Stimulated activated CD4-positive, alpha-beta T cell treated with anti-CD3 and anti-CD28 coated beads, Interleukin-15, amount 100 ng/mL, for 24 hours (primary cell): ENCODE measurements at places on chromosomes 3 and 15.

- DNase-seq, result peak; percentile 24
Measured at GRCh38 chr15:85030301-85030929, 48.8 kb downstream of the PDE8A start.

DNA sequence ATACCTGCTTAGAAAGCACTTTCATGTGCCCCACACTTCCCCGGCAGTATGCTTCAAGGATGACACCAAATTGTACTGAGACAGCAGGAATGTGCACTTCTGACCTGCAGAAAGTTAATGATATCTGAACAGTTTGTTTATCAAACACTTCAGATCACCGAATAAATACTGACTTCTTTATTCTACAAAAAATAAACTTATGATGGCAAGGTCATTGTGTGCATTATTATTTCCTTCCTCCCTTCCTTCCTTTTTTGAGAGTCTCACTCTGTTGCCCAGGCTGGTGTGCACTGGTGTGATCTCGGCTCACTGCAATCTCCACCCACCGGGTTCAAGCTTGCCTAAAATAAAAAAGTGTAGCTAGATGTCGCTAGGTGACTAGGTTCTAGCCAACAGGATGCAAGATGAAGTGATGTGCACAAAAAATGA lies 80.3 kb downstream of the FAIM start:
- DNase-seq, result no peak

- DNase-seq, result no peak
Measured at GRCh38 chr15:39290711-39291435, 290.0 kb upstream of the THBS1 start.

DNA sequence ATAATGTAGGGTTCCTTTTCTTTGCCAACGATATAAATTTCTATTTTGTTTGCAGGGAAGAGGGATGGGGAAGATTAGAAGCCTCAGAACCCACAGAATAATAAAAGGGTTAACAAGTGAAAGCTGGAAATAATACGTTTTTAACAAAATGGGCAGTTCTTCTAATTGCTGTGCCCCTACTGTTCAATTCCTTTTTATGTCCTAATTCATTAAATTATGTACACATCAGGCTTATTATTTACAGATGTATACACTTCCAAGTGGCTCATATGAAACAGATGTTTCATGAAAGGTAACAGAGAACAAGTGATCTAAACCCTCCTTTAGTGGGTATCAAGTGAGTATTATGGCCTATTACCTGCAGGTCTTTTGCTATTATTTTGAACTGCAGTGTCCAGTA lies 16.2 kb downstream of the RARB start:
- no peak for DNase-seq

DNA sequence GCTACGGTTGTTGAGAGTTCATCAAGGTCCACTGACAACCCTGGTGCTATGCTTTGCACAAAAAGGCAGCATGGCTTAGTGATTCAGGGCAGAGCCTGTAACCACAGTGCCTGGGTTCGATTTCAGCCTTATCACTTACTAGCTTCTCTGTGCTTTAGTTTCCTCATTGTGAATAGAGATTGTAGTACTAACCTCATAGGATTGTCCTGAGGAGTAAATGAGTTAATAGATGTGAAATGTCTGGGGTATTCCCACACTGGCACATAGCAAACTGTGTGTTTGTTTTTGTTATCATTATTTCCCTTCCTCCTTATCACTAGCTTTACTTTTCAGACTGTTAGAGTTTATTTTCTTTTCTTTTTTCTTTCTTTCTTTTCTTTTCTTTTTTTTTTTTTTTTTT lies 16.3 kb downstream of the CRTAP start:
- no peak for DNase-seq

DNA sequence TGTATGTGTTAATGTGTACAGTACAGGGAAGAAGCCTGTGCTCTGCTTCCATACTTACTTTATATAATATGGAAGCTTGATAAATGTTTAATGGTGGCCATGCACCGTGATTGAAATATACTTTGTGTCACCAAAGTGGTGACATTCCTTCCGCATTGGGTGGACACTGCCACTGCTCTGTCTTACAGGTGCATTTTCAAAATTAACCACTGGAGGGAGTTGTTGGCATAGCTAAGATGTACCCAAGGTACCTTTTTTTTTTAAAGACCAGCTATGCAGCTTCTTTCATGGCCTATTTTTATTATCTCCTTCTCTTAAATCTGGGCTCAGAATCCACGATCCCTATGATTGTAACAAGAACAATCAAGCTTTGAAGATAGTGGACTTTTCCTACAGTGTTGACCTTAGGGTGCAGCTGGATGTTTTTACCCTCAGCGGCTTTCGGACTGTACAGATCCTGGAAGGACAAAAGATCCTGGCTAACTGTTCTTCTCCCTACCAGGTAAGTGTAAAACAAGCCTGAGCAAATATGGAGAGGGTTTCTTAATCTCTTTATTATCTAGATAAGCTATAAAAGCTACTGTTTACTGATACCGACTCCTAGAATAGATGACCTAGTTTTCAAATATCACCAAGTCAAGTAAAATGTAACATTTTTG lies 21.6 kb upstream of the PAK6 start:
- peak; percentile 32 for DNase-seq

DNA sequence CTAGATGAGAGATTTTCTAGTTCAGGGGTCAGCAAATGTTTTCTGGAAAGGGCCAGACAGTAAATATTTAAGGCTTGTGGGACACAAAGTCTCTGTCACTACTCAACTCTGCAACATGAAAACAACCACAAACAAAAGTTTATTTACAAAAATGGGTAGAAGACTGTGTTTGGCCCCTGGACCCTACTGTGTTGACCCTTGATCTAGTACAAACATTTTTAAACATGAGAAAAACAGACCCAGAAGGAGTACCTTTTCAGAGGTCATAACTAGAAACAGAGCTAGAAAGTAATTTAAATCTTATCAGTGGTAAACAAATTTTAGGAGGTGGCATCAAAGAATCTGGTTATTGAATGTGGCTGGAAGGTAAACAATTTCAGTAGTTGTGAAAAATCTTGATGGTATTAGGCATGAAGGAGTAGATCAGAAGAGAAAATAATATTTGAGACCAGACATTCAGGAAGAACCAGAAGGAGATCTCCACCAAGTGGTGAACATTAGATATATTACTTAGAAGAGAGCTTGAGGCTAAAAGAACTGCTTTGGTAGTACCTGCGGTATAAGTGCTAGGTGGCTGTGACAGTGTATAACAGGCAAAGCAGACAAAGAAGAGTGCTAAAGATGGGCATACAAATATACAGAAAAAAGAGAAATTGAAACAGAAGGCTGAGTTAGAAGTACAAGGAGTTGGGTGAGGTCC lies 101.7 kb downstream of the NR1I2 start:
- no peak for DNase-seq

DNA sequence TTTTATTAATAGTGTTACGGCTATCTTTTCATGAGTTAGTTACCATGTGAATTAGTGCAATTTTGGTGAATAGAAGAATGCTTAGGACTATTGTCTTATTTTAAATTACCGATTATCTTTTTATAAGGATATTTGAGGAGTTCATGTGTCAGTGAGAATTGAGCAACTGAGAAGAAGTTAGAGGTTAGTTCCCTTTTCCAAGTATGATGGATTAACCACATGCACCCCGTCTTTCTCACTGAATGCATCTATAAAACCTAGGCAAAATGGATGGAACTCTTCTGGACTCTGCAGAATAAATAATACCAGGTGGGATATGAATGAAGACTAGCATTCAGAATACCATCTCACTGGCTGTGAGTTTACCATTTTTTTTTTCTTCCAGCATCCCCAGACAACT lies 74.3 kb downstream of the TCF12 start:
- no peak for DNase-seq

DNA sequence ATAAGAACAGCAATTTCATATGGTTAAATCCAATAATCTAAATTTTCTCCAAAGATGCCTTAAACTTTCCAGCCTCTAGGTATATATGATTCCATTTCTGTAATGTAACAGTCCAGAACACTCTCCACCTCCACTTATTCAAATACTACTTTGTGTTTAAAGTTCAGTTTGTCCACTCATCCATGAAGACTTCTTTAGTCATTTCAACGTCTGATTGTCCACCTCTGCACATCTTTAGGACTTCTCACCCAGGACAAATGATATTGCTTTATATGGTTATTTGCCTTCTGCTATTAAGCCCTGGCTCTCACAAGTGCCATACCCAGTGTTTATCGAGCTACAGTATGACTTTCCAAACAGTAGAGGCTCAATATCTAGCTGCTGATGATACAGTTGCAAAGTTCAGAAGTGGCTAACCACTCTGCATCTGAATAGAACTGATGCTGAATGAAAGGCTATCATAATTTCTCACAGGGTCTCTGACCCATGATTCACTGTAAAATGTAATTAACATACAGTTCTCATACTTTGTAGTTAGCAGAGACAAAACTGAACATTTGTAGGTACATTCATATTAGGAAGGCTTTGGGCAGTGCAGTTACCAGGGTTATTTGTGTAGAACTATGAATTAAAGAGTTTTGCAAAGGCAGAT lies 93.7 kb upstream of the MBNL1 start:
- no peak for DNase-seq

DNA sequence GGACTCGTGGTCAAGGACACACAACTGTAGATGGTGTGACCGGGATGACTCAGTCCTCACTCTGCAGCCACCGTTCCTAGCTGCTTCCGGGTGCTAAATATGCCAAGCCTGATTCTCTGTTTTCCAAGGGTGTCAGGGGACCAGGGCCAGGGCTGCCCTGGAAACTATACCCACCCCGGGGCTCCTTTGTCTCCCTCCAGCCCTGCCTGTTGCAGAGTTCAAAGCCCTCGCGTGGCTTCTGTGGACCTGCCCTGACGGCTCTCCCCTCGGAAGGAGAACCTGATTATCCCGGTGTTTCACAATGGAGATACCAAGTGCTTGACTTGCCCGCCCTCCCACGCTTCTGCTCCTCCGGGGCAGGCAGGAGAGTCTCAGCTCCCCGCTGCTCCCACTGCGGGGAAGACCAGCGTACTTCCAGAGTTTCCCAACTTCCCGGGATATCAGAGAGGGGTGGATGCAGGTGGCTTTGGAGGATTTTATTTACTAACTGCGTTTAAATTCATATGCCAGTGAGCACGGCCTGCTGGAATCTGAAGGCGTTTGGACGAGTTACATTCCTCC lies 125.0 kb downstream of the ASB7 start:
- DNase-seq, result no peak

DNA sequence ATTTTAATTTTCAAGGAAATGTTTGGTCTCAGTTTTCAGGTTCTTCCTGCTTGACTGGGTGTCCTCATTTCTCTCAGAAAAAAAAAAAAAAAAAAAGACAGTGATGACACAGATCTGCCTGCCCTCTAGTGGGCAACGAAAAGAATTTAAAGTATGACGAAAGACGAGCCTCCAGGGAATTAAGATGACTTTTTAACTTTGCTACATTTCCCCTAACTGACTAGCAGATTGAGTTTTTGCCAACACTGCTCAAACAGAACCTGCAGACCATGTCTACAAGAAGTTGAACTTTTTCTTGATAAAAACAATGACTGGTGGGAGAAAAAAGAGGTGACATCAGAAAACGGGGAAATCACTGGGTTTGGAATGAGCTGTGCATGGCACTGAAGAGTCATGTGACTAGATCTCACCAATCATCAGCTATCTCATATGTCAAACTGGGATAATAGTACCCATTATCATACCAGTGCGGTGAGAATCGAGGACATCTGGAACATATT lies 40.8 kb downstream of the EOMES start:
- DNase-seq, result peak; percentile 26

DNA sequence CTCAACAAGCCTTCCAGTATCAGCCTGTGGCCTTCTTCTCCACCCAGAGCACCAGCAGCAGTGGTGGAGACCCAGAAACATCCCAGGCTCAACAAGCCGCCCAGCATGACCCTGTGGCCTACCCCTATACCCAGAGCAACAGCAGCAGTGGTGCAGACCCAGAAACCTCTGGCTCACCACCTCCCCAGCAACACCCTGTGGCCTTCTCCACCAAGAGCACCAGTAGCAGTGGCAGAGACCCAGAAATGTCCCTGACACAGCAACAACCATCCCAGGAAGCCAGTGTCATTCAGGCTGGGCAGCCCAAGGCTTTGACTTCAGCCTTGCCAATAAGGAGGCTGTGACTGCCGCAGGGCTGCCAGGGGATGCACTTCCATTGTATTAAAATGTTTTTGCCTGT lies 16.3 kb upstream of the EMC3 start:
- no peak for DNase-seq

DNA sequence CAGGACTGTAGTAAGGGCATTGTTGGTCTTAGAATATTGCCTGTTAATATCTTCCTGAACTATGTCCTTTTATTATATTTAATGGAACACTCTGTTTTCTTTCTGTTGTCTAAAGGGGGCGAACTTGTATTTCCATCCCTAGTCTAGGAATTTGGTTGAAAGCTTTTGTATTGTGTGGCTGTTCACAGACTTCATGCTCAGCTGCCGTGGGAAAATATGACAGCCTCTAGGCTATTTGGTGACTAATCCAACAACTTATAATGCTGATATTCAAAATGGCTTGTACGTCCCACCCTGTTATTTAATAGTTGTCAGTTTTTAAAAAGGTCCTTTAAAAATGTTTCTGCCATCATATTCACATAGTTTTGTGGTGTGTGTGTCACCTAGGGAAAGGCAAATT lies 202.6 kb downstream of the KLHL25 start:
- no peak for DNase-seq

DNA sequence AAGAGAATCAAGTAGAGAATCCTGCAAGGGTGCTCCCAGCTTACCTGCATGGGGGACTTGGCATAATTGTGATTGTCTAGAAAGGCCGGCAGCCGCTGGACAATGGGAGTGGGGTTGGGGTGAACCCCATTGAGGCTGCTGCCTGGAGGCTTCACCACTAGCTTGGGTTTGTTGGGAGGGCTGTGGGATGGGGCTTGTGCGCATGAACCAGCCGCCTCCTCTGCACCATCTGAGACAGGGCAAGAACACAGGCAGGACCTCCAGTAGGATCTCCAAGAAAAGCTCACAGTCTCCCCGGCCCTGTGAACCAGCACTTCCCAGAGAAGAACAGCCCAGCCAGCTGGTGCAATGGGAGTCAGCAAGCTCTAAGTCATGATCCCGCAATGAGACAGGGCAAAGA lies 39.8 kb downstream of the SEMA3G start:
- DNase-seq, result no peak

DNA sequence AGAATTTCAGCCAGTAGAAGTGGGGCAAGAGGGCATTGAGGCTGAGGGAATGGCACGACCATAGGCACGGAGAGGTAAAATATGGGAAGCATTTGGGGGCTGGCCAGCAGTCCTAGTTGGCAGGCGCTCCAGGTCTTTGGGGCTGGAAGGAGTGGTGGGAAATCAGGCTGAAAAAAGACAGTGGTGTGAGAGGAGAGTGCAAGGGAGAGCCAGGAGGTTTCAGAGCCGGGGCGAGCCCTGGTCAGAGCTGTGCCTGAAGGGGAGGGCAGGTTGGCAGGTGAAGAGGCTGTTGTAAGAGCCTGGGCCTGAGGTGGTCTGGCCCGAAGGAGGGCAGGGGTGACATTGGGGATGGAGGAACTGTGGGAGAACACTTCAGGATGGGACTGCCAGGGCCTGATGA lies 1.6 kb upstream of the IDH3A start:
- DNase-seq, result no peak

DNA sequence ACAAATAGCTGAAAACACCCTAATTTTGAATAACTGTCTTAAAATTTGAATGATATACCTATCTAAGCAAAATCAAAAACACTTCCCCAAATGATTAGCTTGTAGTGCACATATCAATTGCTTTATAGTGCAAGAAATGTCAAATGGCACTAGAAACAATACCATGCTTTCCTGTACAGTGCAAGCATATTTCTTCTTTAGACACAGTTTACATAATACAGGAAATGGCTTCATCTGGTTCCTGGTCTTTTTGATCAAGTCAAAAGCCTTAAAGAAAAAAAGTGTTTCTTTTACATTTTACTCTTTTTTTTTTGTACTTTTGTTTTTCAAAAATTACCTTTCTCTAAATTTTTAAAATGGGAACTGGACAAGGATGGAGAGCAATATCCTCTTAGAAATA lies 352.1 kb downstream of the MECOM start:
- no peak for DNase-seq
